ENCODE measurements at places on chromosomes 13 and 19.

DNA sequence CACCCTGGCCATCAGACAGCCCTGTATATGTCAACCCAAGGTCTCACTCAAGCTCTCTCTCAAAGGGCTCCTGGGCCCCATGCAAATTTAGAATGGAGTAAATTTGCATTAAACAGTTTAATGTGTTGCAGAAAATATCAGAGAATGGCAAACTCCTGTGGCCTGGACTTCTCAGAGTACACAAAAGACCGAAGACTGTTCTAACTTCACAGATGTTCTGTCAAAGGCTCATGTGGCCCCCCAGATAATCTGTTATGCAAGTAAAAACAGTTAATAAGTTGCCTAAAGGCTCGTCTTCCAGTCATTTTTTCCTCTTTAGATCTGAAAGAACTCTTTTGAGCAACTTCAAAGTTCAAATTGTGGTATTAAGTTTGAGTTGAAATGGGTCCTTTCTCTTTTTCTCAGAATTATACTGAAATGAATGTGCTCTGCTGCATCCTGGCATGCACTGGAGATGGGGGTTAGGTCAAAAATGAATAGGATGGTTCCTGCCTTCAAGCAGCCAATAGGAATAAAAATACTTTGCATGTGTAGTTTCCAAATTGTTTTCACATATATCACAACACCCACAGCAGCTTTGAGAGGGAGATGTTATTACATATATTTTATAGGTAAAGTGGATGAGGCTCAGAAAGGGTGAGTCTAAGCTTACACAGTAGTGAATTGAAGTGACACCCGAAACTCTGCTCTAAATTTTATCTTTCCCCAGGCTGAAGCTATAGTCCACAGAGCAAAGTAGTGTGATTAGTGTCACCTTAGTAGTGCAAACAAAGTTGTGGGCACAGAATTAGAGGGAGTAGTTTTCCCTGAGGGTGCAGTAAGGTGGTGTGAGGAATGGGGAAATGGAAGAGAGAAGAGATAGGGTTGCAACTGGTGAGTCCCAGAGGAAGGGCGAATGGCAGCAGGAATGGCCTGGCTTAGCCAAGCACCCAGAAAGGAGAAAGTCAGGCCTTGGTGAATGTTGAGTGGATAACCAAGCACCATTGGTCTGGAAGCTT is 205.0 kb upstream of the RFC3 start:
- no peaks in the 10 kb centered on the region for H3K36me3 ChIP-seq
- no peak overlapping the region for H3K27ac ChIP-seq
- peaks cover 4% of the 10 kb centered on the region for H3K4me1 ChIP-seq
- no peaks in the 10 kb centered on the region for H3K27me3 ChIP-seq

GRCh38 chr13:60869225-60869624 is 472.2 kb downstream of the TDRD3 start:
- H3K27me3 ChIP-seq: no peaks in the 10 kb centered on the region
- no peak for DNase-seq
- no peaks in the 10 kb centered on the region for H3K36me3 ChIP-seq
- H3K4me1 ChIP-seq: no peaks in the 10 kb centered on the region
- H3K4me3 ChIP-seq: no peak overlapping the region

DNA sequence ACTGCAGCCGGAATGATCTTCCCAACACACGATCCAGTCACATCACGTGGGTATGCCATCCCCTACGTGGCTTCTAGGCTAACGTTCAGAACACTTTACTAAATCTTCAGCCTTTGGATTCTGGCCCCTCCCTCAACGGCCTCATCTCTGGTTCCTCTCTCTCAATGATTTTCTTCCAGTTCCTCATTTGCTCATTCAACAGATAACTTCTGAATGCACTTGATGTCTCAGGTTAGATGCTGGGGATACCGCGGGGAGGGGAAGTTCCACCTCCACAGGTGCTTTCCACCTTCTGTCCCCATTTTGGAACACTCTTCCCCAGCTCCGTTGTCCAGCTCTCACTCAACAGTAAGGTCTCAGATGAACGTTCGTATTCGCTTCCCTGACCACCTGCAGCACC is 66.1 kb downstream of the ATP7B start:
- no peak for DNase-seq
- no peak overlapping the region for H3K4me3 ChIP-seq
- H3K27ac ChIP-seq: no peak overlapping the region
- no peaks in the 10 kb centered on the region for H3K36me3 ChIP-seq
- no peaks in the 10 kb centered on the region for H3K27me3 ChIP-seq

DNA sequence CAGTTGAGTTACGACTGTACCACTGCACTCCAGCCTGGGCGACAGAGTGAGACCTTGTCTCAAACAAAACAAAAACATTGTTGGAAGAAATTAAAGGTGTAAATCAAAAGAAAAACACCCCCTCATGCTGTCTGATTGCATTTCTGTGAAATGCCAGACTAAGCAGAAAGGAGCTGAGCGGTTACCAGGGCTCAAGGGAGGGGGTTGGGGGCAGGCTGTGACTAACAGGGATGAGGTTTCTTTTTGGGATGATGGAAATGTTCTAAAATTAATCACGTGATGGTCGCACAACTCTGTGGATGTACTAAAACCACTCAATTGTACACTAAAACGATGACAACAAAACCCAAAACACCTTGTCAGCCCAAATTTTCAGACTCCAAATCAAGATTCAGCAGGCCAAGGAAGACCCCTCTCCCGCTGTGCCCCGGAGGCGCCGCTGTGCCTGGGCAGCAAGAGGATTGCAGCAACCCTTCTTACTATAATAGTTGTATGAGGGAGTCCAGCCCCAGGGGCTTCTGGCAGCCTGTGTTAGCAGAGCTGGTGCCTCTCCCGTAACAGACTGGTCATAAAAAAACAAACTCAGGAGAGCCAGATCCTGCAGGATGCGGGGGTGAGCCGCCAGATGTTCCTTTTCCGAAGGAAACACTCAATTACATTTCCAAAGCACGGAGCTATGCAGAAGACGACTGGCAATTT is 20.9 kb downstream of the CAPS start:
- peaks cover 22% of the 10 kb centered on the region for H3K4me1 ChIP-seq
- no peaks in the 10 kb centered on the region for H3K36me3 ChIP-seq
- H3K27ac ChIP-seq: peak overlapping the region; percentile 65

- H3K4me3 ChIP-seq: no peak overlapping the region
- no peaks in the 10 kb centered on the region for H3K4me1 ChIP-seq
- no peaks in the 10 kb centered on the region for H3K27me3 ChIP-seq
- no peak for DNase-seq
Observed at GRCh38 chr19:30630289-30631032, 258.3 kb downstream of the ZNF536 start.
